ENCODE measurements at places on chromosomes 2 and 18.

GRCh38 chr2:238233625-238234024 is 6.2 kb downstream of the HES6 start:
- no peak for DNase-seq

GRCh38 chr2:163436963-163437362 is 298.8 kb downstream of the FIGN start:
- DNase-seq = no peak

DNA sequence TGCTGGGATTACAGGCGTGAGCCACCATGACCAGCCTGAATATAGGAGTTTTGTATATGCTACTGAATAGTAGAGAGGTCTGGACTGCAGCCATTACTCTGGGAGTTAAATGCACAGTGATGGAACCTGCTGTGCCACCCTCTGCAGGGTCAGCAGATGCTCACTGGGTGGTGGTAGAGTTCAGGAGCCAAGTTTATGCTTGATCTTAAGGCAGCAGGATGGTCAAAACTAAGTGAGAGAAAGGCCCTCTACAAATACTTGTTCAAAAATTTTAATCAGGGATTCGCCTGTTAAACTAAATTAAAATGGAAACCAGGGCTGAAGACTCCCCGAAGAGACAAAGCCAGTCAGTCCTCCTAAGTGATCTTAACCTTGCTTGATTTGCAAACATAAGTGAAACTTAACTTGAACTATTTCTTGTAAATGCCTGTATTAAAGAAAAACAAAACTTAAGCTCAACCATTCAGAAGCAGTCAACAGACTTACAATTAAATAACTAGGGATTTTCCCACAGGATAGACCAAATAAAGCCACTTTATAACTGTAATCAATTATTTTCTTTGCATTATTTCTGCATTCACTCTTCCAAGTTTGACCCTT is 4.2 kb upstream of the WDFY1 start:
- DNase-seq = no peak

GRCh38 chr2:45745231-45745630 is 93.8 kb downstream of the PRKCE start:
- no peak for DNase-seq

- DNase-seq = no peak
Measured at GRCh38 chr18:77608807-77609206, 359.2 kb downstream of the GALR1 start.

DNA sequence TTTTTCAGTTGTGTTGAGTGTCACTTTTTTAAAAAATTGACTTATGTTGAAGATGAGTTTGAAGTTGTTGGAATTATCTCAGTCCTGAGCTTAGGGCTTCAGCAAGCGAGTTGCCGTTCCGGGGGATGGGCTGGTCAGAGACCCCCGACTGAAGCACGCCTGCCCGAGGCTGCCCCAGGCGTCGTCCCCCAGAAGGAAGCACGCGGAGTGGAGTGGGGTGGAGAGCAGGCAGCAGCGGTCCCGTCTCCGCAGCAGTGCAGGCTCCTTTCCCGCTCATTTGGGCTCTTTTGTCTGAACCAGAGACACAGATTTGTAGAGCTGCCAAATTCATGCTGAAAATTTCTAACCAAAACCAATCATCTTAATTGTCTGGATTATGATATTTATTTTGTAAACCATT is 33.7 kb downstream of the NFATC1 start:
- no peak for DNase-seq

GRCh38 chr18:8930990-8931616 is 171.4 kb upstream of the NDUFV2 start:
- DNase-seq = no peak

DNA sequence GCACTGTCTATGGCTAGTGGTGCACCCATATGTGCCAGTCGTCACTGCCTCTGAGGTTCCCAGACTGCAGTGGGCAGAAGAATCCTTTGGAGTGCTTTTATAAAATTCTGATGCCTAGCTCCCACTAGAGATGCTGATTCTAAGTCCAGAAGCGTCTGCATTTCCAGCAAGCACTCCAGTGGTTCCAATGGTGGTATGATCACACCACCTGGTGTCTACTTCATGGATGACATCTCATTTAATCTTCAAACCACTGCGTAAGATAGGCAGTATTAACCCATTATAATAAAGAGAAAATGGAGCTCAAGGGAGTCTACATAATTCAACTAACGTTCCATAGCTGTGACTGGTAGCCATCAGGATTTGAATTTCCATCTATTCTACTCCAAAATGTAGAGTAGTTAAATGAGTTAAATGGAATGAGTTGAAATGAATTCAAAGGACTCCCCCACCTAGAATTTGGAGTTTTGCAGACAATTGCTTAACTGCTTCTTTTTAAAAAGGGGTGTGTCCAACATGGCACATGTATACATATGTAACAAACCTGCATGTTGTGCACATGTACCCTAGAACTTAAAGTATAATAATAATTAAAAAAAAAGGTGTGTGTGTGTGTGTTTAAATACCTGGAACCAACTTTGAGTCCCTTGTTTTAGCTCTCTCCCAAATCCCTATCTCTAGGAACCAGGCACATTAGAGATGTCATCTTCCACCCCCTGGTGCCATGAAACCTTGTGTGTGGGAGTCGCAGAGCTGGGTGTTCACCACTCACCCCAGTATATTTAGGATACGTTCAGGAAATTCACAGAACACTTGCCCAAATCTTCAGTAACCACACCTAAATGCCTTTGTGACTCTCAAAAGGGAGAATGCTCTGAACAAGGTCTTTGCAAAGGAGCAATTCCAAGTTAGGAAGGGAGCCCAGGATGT is 14.1 kb downstream of the LAMA3 start:
- no peak for DNase-seq

Measured in NCI-H2029 treated with DMSO at 0.1 percent for 48 hours (cell line).